ENCODE measurements at places on chromosomes 6 and 20. TPM values are rescaled to one million over a fixed set of nuclear protein-coding genes. Genes with fewer than 3 reads are reported as not detected.

DNA sequence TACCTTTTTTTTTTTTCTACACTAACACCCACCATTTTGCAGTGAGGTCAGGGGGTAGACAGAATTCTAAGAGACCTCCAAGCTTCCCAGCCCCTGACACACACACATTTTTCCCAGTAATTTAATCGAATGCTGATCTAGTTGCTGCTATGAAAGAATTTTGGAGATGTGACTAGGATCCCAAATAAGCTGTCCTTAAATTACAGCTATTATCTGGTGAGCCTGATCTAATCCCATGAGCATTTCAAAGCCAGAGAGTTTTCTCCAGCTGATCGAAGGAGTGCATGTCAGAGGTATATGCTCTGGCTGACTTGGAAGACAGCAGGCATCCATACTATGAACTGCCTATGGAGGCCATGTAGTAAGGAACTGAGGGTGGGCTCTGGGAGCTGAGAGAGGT, 503.8 kb upstream of the MARCKS start:
- DNase-seq, result no peak
- H3K36me3 ChIP-seq, result no peaks in the 10 kb centered on the region
- no peak overlapping the region for H3K4me3 ChIP-seq
- no peaks in the 10 kb centered on the region for H3K27me3 ChIP-seq
- no peak overlapping the region for H3K27ac ChIP-seq

DNA sequence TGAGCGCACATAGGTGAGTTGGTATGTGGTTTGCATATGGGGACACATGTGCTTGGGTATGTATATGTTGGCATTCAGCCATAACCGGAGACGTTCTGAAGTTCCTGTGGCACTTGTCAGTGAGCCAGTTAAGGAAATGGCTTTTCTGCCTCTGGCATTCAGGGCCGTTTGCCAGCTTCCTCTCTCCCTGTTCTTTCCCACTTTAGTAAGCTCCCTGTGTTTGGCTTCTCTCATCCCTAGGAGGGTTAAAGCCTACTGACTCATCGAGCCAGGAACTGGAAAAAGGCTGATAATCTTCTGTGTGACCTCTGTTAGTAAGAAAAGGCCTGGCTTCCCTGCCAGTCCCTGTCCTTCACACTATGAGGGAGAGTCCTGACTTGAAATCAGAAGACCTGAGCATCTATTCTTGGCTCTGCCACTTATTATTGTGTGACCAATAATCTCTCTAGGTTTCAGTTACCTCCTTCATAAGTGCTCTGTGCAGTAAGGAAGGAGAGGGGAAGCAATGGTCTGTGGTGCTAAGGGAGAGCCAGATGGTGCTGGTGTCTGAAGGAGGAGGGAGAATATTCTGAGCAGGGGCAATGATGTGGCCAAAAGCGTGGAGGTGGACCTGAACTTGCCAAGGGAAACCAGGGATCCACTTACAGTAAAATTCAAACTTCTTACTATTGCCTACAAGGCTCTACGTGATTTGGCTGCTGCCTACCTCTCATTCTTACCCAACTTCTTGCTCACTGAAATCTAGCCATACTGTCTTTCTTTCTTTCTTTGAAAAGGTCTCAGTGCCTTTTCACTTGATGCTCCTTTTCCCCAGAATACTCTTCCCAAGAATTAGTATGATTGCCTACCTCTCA, 31.4 kb downstream of the ACSS2 start:
- H3K4me3 ChIP-seq, result no peak overlapping the region
- H3K4me1 ChIP-seq, result no peaks in the 10 kb centered on the region

- peak within 1 kb of the TSS; percentile 99 for H3K4me3 ChIP-seq
- DNase-seq, result peak; percentile 97
- H3K36me3 ChIP-seq, result peaks cover 2% of the 10 kb centered on the region
- no peaks in the 10 kb centered on the region for H3K27me3 ChIP-seq
- peaks cover 63% of the 10 kb centered on the region for H3K4me1 ChIP-seq
- H3K27ac ChIP-seq, result peak within 1 kb of the TSS; percentile 99
Observed at GRCh38 chr6:109095036-109095834, at the start of gene CEP57L1. CEP57L1 (plus strand) TSS chr6:109095507; CDS start chr6:109145222, 49,715 bp downstream.

GRCh38 chr6:168708984-168709383, 268.0 kb downstream of the SMOC2 start:
- H3K27me3 ChIP-seq, result no peaks in the 10 kb centered on the region
- H3K36me3 ChIP-seq, result no peaks in the 10 kb centered on the region
- no peak overlapping the region for H3K4me3 ChIP-seq
- peaks cover 5% of the 10 kb centered on the region for H3K4me1 ChIP-seq

Gene SLC24A3
- 0.51 TPM for total RNA-seq

Gene HTR1E
- not detected for total RNA-seq

All from neural crest cell (in vitro differentiated cells).